WTC11 (cell line): ENCODE measurements at places on chromosomes 7 and 10.

- no peak for DNase-seq
Observed at GRCh38 chr10:80598084-80598798, 60.5 kb downstream of the SH2D4B start.

- DNase-seq: no peak
Observed at GRCh38 chr7:55574051-55574717, 1.9 kb upstream of the VOPP1 start.

DNA sequence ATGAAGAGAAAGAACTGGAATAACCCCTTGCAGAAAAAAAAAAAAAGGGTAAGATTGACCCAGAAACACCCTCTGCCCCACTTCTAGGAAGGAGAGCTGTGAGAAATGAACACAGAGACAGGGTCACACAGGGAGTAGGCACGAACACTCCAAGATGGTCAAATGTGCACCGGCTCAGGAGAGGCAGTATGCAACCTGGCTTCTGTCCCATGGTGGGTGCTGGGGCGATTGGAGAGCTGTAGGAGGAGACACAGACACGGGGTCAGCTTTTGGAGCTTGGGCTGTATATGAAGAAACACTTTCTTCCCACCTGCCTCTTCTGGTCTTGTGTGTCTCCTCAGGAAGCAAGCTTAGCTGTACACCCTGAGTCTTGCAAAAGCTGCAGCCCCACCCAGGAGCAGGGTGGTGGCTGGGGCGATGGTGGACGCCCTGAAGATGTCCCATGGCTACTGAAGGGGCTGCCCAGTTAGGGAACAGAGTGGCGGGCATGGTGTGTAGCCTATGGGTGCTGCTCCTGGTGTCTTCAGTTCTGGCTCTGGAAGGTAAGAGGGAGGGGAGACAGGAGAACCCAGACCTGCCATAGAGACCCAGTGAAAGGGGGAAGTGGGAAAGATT lies 8.0 kb downstream of the EPHB6 start:
- DNase-seq: no peak

- no peak for DNase-seq
Observed at GRCh38 chr10:23193435-23194074, 1.4 kb downstream of the PTF1A start.

- DNase-seq: no peak
Observed at GRCh38 chr7:78315119-78315518, 516.5 kb downstream of the PHTF2 start.

DNA sequence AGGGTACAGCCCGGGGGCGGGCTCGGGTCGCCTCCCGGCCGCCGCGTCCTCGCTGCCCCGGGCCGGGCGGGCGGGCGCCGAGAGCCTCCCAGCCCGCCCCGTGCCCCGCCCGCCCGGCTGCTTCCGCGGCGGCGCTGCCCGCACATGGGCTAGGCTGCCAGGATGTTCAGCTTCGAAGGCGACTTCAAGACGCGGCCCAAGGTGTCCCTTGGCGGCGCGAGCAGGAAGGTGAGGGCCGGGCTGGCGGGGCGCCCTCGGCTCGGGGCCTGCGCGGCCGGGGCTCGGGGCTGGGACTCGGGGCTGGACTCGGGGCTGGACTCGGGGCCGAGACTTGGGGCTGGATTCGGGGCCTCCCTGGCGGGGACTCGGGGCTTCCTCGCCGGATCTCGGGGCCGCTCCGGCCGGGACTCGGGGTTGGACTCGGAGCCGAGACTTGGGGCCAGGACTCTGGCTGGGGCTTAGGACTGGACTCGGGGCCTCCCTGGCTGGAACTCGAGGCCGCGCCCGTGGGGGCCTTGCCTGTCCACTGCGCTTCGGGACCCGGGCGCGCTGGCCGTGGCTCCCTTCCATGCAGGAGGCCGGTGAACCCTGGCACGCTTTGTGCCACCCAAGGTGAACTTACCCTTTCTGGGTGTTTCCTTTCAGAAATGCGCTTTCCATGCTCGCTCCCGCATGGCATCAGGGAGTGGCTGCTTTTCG lies 534 bp downstream of the UBE3C start:
- peak; percentile 52 for DNase-seq

DNA sequence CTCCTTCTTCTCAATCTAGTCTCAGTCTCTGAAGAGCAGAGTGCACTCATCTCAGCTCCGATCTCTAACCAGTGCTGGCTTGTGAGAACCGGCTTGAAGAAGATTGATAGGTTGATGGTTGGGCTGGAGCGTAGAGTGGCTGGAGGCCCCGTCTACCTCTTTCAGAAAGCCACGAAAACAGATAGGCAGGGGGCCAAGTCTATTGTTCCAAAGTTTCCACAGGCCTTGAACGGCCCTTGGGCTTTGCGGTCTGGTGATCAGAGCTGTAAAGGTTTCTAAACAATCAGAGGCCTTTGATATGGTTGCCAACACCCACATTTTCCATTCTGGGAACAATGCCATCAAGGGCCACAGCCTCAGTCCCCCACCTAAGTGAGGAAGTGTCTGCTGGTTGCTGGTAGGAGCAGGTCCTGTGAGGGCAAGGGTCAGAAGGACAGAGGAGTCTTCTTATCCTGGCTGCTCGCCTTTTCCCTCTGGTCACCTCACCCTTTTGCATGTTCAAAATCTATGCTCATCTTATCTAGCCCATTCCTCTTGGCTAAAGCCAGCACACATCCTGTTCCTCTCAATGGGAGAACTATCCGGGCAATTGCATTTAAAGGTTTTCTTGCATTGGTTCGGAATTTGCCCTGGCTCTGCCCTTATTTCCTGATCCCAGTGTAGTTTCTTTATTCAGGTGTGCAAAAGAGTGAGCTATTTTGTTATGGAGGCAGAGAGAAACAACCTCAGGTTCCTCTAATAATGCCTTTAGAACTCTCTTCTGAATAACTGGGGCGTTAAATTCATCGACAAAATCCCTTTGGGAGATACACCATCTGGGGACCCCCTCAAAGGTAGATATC lies 70.3 kb upstream of the KMT2E start:
- DNase-seq: no peak

GRCh38 chr10:12614177-12614995 lies 265.0 kb downstream of the CAMK1D start:
- DNase-seq: no peak

- DNase-seq: no peak
Observed at GRCh38 chr7:71361451-71362032, 229.6 kb downstream of the GALNT17 start.

DNA sequence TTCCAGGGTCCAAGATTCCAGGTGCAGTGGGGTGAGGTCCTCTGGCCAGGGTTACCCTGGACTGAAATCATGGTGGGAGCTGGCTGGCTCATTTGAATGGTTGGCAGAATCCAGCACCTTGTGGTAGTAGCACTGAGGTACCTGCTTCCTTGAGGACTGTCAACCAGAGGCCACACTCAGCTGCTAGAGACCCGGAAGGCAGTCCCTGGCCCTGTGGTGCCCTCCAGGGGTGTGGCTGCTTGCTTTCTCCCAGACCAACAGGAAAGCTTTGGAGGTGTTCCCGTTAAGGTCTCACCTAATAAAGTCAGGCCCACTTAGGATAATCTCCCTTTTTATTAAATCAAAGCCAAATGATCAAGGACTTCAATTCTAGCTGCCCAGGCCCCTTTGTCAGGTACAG lies 107.7 kb upstream of the GDF10 start:
- no peak for DNase-seq
